ENCODE measurements at places on chromosomes 6 and 20.
A peak's percentile ranks its signal among the peaks of the same experiment; 100 is the strongest.

- DNase-seq: no peak
Measured at GRCh38 chr6:142280927-142281326, 20.9 kb upstream of the ADGRG6 start.

DNA sequence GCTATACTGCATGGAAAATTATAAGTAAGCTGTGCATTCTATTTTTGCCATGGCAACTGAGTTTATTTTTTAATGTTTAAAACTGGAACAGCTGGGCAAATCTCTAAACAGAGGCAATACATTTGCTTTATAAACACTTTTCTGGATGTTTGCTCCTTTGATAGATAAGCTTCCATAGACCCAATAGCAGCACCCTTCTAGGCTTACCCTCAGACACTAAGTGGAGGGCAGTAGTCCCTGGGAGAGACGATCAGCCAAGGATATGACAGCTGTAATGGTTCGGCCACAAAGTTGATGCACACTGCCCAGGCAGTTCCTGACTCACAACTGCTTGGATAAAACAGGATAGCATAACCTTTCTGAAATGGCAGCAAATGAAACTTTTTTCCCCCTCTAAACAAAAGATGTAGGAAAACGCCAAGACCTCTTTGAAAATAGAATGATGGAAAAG lies 8.5 kb upstream of the MRPS10 start:
- DNase-seq: peak; percentile 47

DNA sequence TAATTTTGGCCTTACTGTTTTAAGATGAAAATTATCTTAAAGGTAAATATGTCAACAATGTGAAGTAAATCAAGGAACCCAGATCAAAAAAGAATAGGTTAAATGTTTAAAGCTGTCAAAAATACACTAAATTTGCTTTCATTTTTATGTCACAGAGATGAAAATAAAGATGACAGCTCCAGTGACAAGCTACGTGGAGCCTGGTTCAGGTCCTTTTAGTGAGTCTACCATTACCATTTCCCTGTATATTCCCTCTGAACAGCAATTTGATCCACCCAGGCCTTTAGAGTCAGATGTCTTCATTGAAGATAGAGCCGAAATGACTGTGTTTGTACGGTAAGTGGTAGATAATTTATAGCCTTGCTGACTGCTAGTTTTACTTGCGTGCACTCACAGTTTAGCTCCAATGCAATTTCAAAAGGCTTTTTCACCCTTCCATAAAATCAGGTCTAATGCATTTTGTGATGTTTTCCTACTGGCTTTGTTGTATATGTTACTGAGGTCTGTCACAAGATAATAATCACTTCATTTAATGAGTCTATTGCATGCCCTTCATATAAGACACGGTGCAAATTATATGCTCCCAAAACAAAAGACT lies 1.9 kb downstream of the HEBP2 start:
- no peak for DNase-seq

DNA sequence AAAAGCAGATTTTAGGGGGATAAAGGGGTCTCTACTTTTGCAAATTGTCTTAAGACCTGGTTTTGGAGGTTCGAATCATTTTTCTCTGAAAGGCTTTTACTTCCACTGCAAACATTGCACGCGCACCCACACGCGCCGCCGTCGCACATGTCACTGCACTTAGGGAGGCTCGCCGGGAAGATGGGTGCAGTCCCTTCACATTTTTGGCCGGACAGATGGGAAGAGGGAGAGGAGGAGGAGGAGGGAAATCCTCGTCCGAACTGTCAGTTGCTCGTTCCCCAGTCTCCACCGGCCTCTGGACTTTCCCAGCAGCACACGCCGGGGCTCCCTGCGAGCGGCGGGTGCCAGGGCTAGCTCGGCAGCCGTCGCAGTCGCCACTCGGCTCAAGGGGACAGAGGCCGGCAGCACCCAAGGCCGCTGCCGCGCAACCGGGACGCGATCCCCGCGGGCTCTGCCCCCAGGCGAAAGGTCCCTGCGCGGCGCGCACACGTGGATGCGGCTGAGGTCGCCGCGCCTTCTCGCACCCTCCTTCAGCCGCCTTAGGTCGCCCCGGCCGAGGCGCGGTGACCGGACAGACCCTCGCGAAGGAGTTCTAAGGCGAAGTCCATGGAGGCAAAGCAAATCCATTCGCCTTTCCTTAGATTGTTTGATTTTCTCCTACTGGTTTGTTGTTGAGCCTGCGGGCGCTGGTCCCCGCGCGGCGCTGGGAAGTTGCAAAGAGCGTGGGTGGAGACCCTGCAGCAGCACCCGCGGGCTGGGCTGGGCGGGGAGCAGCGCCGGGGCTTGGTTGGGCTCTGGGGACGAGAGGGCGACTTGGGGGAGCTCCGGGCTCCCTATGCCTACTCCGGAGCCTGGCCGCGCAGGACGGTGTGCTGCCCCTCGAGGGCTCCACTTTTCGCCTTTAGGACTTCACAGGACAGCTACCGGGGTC lies 1.2 kb downstream of the MYB start:
- DNase-seq: peak; percentile 24

DNA sequence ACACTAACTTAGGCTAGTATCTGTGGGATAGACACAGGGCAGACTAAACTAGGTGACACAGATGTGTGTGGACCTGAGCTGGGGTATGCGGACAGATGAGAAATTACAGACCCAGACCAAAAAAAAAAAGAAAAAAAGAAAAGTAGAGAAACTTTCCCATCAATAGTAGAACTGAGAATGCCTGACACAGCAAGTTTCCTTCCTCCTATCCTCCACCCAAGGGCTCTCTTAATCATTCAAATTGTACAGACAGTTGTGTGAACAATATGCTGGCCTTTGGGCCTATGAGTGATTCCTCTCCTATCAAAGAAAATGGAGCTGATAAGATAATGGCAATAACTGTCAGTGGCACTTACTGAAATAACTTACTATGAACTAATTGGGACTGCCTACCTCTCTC lies 226.7 kb upstream of the PRDM1 start:
- DNase-seq: no peak

GRCh38 chr20:43554369-43554768 lies 4.5 kb upstream of the SGK2 start:
- no peak for DNase-seq

DNA sequence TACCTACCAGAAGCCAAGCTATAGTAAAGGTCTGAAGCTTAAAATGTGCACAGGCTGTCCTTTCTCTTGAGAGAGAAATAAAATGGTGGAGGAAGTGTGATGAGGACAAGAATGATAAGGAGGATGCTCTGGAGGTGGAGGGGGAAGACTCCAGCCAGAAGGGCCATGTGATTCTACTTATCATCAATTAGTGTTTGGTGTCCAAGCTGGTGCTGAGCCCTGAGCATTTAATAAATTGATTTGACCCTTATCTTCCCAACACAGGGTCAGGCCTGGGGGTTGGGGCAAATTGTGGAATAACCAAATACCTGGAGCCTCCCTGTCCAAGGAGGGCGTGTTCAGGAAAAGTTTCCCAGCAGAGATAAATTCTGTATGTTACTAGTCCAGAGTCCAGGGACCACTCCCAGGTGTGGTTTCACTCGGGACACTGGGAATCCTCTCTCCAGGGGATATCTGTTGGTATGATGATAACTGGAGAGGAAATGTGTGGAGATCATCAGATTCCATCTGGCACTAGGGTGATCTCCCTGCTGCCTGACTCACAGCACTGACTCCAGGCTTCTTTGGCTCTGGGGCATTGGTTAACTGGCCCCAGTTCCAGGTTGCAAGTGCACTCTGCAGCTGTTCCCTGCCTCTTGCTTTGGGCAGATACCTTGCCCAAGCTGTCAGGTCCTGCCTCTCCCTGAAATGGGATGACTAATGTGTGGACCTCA lies 3.8 kb upstream of the MYBL2 start:
- DNase-seq: peak; percentile 50

DNA sequence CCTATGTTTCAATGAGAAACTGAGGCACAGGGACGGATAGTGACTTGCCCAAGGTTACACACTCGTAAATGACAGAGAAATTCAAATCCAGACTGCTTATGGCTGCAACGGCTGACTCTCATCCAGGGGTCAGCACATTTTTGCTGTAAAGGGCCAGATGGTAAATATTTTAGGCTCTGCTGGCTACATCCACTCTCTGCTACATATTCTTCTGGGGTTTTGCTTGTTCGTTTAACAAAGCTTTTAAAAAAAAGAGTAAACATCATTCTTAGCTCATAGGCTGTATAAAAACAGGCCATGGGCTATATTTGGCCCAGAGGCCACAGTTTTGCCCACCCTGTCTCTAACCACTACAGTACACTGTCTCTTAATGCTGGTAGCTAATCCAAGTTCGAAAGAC lies 103.4 kb downstream of the PREX1 start:
- no peak for DNase-seq

DNA sequence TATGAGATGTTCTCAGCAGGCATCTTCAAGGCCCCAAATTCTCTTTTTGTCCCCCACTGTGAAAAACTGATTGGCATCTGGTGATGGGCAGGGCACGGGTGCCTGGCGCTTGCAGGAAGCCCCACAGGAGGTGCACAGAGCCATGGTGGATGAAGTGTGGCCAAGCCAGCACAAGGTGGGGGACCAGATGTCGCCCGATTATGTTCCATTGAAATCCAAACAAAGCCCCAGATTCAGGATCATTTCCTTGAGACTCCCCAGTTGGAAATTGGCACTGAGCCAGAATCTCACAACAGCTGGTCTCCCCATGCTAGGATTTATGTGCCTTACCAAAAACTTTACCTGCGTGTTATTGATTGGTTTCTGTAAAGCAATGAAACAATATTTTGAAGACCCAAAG lies 186.1 kb downstream of the ADAT2 start:
- DNase-seq: no peak

GRCh38 chr20:10093087-10093591 lies 58.4 kb downstream of the ANKEF1 start:
- peak; percentile 55 for DNase-seq

GRCh38 chr20:3922223-3922982 lies 33.2 kb downstream of the PANK2 start:
- DNase-seq: no peak

- DNase-seq: no peak
Measured at GRCh38 chr6:90003069-90003795, 109.0 kb downstream of the GJA10 start.

DNA sequence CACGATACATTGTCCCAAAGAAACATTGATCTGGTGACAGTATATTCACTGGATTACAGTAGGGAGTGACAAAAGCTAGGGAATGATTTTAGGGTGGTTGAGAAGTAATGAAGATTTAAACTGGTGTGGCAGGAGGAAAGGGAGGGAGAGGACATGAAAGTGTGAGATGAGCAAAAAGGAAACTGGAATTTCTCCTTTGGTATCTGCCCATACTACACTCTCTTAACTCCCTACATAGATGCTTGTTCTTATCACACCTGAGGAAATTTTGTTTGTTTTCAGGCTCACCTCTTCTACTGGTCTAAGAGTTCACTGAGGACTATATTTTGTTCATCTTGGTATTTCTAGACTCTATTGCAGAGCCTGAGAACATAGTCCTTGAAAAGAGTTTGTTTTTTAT lies 44.9 kb upstream of the CEP162 start:
- DNase-seq: no peak

- DNase-seq: peak; percentile 58
Measured at GRCh38 chr20:47024461-47024937, 129.9 kb downstream of the EYA2 start.

GRCh38 chr20:29472606-29473005 lies 1784.9 kb upstream of the DEFB115 start:
- no peak for DNase-seq

DNA sequence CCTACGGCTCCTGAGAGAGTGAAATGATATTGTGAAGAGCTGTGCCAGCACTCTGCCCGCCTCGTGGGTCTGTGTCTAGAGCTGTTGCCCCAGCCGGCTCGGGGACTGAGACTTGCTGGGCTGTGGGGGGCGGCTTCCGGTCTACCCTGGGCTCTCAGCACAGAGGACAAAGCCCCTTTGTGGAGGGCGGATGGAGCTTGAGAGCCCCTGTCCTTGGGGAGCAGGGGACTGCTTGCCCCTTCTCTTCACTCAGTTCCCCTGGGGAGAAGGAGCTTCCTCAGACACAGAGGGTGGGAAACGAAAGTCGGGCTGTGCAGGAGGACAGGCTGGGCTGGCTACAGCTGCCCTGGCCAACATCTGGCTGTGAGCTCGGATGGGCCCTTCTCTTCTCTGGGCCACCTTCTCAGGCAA lies 11.0 kb downstream of the SRC start:
- no peak for DNase-seq

GRCh38 chr6:15359335-15359862 lies 113.5 kb downstream of the JARID2 start:
- no peak for DNase-seq

- peak; percentile 45 for DNase-seq
Measured at GRCh38 chr20:50187403-50188051, 3.1 kb upstream of the CEBPB start.

DNA sequence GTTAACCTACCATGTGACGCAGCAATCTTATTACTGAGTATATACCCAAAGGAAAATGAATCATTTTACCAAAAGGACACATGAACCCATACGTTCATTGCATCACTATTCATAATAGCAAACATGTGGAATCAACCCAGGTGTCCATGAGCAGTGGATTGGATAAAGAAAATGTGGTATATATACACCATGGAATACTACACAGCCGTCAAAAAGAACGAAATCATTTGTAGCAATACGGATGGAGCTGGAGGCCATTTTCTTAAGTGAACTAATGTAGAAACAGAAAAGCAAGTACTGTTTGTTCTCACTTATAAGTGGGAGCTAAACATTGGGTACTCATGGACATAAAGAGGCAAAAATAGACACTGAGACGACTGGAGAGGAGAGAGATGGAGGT lies 44.2 kb downstream of the TBPL1 start:
- no peak for DNase-seq

GRCh38 chr6:26359765-26360164 lies 5.2 kb upstream of the BTN3A2 start:
- DNase-seq: no peak

DNA sequence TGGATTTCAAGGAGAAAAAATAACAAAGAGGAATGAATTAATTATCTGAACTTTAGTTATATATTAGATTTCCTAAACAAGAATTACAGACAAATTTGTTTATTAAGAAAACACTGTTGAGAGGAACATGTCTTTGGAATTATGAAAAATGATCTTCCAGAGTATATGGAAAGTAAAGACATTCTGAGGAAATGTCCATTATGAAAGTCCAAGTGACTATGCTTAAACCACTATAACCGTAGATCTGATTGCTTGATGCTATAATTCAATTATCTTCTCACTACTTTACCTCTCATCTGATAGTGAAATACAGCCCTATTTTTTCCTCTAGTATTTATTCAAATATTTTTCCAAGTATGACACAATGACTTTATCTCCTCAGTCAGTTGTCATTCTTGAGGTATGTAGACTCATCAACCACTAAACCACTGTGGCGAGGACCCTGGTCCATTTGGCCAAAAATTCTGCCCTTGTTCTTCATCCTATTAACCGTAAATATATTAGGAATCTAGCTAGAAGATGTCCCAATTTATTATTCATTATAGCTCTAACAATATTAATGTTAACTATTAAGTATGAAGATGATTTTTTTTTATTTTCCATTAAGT lies 37.3 kb upstream of the AHI1 start:
- DNase-seq: peak; percentile 22

- DNase-seq: no peak
Measured at GRCh38 chr6:132282696-132283095, 118.6 kb downstream of the MOXD1 start.

GRCh38 chr6:56601390-56601789 lies 41.3 kb downstream of the DST start:
- no peak for DNase-seq
